ENCODE measurements at places on chromosomes 6 and 20.
A peak's percentile ranks its signal among the peaks of the same experiment; 100 is the strongest.

GRCh38 chr20:57458400-57459160 is 66.4 kb downstream of the CTCFL start:
- DNase-seq = peak; percentile 33

DNA sequence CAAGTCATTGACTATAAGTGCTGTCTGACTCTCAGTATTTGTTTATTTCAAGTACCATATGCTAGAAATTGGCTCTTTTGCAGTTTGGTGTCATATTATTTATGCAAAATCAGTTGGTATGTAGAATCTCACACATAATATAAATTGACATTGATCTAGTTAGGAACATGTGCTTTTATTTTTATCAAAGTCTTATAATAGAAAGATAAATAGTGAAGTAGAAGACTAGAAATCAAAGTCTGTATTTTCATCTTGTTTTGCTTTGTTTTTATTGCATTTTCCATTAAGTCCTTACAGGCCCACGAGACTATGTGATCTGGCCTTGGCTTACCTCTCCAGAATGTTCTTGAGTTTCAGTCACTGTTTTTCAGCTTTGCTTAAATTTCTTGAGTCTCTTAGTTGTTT is 300.3 kb downstream of the LAMA2 start:
- DNase-seq = no peak

GRCh38 chr20:60288945-60289344 is 330.7 kb downstream of the CDH26 start:
- no peak for DNase-seq

- DNase-seq = no peak
These were observed 1.1 kb downstream of the PAX1 start for GRCh38 chr20:21706261-21707195.

DNA sequence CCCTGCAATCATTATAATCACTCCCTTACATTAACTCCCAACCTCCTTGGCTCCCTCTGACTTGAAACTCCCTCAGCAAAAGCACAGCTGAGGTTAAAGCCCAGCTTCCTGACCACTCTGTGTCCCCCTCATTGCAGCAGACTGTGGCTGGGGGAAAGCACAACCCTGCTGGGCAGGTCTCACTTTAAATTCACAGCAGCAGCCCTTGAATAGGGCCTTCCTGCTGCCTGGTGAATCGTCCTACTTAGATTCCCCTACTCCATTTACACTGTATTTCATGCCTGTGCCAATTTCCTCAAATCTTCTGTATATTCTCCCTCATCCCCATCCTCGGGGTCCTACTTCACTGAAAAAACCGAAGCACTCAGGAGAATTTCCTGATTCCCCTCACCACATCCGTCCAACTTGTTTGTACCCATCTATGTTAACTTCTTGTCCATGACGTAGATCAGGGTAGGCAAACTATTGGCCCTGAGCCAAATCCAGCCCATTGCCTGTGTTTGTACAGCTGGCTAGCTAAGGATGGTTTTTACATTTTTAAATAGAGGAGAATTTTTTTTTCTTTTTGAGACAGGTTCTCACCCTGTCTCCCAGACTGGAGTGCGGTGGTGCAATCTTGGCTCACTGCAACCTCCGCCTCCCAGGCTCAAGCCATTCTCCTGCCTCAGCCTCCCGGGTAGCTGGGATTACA is 31.5 kb upstream of the GCM1 start:
- no peak for DNase-seq
